Hindlimb muscle (tissue), 1 donor: ENCODE measurements at places on chromosomes 11 and 22.
A peak's percentile ranks its signal among the peaks of the same experiment; 100 is the strongest.

- no peak for DNase-seq
Observed at GRCh38 chr11:78201096-78201818, 12.5 kb downstream of the USP35 start.

GRCh38 chr22:47012589-47013370 is 250.3 kb downstream of the TBC1D22A start:
- no peak for DNase-seq

DNA sequence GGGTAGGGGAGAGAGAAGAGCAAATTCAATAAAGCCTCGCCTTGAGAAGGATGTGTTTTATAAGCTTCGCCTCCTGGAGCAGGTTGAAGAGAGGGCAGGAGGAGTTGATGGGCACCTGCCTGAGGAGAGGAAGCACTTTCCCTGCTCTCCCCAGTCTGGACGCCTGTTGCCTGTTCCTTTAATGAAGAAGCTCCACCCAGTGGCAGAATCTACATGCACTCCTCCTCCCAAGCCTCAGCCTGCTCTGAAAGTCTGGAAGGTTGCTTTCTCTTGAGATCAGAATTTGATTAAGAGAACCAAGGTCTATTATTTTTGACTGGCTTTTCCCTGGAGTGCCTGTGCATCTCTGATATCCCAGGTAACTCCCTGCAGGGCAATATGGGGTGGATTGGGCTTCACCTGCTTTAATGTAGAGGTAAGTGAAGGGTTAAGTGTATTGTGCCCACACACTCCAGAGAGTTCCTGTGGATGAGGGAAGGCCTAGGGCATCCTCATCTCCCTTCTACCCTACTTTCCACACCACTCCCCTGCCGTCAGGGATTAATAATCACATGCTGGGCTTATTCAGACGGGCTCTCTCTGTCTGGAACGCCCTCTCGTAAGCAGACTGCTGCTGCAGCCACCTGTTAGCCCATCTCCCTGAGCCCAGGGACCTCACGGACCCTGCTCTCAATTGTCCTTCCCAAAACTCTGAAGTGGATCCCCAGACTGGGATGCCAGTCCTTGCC is 22.3 kb downstream of the NTM start:
- DNase-seq, result no peak

DNA sequence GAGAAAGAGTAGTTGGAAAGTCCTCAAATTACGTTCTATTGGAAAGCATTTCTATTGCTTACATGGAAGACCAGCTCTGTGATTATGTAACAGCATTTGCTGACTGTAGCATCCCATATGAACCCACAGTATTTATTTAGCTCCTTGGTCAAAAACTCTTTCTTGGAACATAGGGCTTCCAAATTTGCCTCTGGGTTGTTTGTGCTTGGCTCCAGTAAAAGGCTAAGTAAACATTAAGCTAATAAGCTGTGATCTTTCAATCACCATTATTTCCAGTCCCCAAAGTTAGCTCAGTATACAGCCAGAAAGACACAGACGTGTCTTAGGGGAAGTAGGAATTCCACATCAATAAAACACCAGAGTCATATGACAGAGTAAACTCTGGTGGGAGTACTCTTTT is 668.8 kb downstream of the DLG2 start:
- DNase-seq, result peak; percentile 8

DNA sequence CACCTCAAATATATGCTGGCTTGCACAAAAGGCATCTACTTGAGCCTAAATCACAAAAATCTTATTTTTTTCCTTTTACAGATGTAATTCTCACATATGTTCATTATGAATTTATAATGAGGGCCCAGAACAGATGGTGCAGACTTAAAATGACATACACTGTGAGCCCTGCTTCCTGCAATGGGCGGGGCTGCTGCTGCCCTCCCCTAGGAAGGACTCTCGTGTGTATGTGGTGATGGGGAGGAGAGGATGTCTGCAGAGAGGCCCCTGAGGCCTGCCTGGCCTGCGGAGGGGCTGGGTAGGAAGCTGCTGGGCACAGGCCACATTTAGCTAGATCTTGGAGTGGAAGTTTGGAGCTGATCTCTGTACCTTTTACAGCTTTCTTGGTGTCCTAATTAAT is 233.4 kb upstream of the KIRREL3 start:
- no peak for DNase-seq

DNA sequence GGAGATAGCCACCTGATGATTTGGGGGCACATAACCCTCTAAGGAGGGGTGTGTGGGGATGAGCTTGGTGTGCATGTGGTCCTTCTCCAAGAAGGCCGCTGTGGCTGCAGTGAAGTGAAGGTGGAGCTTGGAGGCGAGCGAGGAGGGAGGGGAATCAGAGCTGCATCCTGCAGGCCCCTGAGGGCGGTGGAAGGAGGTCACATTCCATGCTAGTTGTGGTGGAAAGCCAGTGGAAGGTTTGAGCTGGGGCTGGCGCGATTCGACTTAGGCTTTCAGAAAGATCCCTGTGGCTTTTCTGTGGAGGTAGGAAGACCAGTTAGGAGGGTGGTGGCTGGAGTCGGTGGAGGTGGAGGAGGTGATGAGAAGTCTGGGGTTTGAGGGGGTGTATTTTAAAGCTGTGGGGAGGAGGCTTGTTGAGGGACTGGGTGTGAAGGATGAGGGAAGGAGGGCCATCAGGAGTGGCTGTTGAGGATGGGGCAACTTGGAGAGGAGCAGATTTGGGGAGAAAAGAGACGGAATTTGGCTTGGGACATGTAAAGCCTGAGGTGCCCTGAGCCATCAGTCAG is 62.0 kb downstream of the TBC1D22A start:
- DNase-seq, result no peak

DNA sequence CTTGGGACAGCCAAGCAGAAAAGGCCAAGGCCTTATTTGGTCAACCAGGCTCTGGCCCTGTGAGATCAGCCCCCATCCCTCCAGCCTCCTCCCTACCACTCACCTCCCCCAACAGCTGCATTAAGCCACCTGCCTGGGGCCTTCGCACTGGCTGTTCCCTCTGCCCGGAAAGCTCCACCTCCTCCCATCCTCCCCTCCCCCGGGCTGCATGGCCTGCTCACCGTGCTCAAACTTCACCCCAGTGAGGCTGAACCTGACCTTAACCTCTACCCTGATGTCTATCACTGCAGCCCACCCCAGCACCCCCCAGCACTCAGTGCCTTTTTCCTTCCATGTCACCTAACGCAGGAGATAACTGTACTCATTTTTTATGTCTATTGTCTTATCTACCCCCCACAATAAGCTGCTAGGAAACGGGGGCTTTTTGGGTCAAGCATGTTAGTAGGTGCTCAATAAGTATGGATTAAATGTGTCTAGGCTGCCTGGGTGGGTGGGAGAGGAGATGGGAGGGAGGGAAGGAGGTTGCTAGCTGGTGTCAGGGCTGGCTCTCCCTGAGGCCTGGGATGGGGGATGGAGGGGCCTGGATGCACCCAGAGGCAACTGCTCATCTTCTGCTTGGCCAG is 912 bp downstream of the PTPRCAP start:
- DNase-seq, result no peak

DNA sequence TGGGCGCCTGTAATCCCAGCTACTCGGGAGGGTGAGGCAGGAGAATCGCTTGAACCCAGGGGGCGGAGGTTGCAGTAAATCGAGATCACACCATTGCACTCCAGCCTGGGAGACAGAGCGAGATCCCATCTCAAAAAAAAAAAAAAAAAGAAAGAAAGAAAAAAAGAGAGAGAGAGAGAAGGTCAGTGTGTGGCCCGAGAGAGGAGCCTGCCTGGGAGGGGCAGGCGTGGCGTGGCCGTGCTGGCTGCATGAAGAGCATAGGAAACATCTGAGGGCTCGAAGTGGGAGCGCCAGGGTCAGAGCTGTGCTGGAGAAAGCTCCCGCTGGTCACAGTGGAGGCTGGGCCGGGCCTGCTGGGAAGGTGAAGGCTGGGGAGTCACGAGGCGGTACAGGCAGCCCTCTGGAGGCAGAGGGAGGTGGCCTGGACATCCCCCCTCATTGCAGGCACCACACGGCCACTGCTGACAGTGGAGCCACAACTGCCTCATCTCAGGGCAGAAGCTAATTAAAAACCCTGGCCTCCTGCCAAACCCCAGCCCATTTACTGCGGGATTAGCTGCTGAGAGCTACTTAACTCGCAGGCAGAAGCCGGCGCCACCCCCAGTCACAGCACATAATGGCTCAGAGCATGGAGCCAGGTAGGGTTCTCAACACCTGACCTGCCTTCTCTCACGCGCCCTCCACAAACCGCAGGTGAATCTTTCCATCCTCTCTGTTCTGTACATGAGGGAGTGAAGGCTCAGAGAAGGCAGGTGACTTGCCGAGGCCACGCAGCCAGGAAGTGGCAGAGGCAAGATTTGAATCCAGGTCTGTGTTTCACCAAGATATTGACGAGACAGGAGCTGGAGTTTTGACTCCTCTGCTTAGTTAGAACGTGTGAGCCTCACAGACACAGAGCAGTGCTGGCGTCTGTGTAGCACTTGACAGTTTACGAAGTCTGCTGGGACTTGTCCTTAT is 32.6 kb downstream of the NFAM1 start:
- DNase-seq, result no peak
